SW 1271 (cell line): ENCODE measurements at places on chromosomes 7 and 10.
A peak's percentile ranks its signal among the peaks of the same experiment; 100 is the strongest.

DNA sequence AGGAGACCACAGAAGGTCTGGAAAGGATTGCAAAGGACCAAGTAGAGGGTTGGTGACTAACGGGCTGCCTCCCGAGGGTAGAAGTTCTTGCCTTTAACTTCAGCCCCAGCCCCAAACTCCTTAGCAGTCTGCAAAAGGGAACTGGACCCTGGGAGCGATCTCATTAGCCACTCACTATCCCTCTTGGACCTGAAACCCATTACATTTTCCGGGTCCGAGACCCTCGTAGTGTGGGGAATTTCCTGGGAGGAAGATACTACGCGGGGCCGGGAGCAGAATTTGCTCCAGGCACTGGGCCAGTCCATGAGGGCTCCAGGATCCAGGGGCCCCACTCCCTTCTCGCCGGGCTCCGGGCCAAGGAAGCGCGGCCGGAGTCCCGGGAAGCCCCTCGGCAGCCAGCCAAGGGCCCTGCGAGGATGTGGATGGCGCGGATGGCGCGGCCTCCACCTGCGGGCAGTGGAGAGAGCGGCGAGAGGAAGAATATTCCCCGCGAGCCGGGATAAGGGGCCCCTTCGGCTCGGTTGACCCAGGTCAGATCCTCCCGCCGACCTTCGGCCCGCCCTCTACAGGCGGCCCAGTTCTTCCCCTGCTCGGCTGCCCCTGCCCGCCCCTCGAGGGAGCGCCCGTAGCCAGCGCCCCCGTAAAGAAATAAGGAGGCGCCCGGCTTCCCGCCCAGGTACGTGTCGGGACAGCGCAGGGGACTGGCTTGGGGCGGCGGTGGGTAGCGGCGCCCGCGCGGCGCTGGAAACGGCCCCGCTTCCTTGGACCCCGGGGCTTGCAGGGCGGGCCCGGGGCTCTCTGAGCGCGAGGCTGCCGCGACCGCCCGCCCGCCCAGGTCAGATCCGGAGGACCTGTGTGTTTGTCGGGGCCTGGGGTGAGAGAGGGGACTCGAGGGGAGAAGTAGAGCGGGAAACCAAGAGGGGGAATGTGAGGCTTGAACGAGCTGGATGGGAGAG lies at the start of gene MYO3A:
Gene MYO3A (plus strand): TSS at position 577 of the 956 bp plus-strand sequence. CDS start 17,882 bp downstream, outside the sequence.
- DNase-seq, result no peak

GRCh38 chr7:50400114-50400513 lies 50.0 kb downstream of the FIGNL1 start:
- DNase-seq, result no peak

DNA sequence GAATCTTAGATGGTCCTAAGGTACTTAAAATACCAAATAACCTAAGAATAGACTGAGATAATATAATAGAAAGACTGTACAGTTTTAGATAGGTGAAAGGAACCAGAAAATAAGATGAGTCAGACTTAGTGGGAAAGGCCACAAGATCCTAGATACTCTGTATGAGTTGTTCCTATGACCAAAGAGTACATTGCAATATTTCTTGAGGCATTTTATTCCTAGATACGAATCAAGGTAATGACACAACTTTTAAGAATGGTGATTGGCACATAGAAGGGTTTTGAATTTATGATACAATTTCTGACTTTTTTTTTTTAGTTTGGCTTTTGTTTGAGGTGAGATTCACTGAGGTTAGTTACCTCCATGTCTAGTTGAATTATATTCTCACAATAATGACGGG lies 30.2 kb downstream of the MGAM start:
- DNase-seq, result no peak

- DNase-seq, result no peak
These were observed 16.3 kb upstream of the CYP51A1 start for GRCh38 chr7:92150450-92151017.

DNA sequence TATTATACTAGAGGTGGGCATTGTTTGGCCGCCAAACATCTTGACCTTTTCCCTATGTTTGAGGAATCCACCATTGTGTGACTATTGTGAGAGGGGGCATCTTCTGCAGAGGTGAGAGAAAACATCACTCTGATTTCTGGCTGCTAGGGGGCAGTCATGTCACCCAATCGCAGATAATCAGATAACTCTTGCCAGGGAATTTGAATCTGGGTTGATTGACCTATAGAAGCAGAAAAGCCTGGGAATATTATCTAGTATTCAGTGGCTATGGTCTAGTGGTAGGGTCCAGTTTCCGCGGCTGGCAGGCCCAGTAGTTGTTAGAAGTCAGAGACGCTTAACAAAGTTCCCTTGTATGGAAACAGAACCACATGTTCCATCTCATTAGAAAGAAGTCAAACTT lies 808.5 kb downstream of the PHTF2 start:
- DNase-seq, result no peak

DNA sequence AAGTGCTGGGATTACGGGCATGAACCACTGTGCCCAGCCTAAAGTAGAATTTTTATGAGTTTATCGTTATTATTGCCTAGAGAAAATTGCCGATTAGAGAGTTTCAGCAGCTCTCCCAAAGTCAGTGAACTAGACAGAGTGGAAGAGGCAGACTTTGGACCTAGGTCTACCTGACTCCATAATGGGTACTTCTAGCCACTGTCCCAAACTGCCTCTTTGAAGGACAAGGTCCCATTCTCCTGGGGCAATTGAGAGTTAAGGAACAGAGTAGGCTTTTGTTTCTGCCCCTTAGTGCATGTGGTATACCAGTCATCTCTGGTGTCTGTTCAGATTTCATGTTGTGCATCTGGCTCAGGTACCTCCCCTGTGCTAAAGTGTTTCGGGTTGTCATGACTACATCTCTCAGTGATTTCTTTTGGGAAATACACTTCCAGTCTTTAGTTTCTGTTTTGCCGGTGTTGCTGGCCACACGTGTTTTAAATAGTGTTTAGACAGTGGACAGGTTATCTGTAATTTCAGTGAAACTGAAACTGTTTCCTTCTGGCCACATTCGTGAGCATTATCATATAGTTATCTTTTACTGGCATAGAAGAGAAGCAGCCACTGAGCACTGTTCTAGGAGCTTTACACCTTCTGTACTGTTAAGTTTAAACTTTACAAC lies 4.7 kb downstream of the TMEM236 start:
- DNase-seq, result no peak

GRCh38 chr10:77458986-77459590 lies 178.5 kb downstream of the KCNMA1 start:
- DNase-seq, result no peak

GRCh38 chr10:7797582-7797981 lies 9.6 kb downstream of the ATP5F1C start:
- DNase-seq, result peak; percentile 85

GRCh38 chr7:633381-634018 lies 93.0 kb upstream of the DNAAF5 start:
- no peak for DNase-seq

- no peak for DNase-seq
These were observed 47.2 kb downstream of the PRKAG2 start for GRCh38 chr7:151829707-151830106.

GRCh38 chr7:120272261-120272660 lies 714 bp upstream of the KCND2 start:
- DNase-seq, result peak; percentile 64

DNA sequence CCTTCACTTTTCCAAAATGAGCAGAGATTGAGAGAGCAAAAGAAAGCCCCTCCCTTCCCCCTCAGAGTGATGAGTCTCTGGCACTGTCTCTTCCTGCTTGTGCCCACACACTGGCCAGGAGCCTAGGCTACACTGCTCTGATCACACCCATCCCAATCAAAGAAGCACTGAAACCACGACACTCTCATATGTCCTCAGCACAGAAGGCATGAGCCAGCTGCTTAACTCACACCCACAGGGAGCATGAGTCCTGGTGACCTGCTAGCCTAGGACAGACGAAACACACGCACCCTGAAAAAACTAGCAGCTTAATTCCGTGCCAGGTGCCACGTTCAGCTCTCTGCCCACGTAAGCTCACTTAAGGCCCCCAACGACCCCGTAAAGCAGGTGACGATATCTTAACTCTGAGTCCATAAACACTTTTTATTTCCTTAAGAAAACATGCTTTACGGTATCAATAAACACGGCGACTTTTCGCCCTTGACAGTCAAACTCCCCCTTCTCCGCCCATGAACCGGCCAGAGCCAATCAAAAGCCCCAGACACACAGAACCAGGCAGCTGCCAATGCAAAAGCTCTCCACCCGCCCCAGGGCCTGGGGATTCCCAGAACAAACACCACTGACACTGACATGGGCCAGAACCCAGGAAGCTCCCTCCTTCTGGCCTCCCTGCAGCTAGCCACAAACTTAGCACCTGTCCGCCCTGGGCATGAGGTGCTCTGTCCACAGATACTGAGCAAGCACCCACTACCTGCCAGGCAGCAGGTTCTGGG lies 69.0 kb downstream of the TNRC18 start:
- DNase-seq, result no peak

DNA sequence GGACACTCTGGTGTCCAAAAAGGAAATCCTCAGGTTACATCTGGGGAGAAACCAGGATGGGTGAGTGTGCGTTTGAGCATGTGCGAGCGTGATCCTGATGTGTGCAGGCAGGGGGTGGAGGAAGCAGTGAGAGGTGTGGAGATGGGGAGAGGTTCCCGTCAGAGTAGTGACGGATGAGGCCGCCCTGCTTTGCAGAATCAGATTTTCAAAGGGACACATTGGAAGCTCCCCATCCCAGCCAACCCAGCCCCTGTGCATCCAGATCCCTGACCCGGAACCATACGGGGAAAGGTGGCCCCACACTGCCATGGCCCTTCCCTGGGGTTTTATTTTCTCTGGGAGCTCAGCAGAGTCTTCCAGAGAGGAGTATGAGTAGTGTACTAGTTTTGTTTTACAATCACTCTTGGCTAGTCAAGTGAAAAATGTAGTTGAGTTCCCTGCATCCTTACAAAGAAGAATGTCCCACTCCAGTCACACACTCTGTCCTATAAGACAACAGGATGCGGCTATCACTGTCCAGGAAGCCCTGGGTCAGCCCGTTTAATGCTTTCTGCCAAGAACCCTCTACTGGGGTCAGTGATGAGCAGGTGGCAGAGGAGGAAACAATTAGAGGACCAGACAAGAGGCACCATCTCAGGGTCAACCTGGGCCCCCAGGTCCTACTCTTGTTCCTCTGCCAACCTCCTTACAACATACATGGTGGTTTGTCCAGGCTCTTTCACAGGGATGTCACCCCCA lies 46.8 kb upstream of the PDLIM1 start:
- DNase-seq, result no peak

DNA sequence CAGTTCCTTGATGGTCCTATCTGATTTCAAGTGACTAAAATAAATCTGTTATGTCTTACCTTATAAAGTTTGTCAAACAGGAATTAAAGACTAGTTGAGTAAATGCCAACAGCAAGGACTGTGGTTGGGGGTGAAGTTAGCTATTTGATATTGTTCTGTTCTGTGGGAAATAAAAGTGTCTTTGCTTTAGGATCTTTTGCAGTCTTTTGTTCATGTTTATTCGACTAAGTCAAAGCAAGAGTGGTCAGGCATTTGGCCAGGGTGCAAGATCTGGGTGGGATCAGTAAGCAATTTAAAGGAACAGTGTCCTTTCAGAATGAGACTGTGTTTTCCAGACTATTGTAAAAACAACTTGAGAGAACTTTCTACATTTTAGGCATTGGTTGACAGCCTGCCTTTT lies at the start of gene COL28A1:
Gene COL28A1 (minus strand): TSS at position 183 of the 400 bp plus-strand sequence. CDS start 2,998 bp downstream, outside the sequence.
- DNase-seq, result no peak

DNA sequence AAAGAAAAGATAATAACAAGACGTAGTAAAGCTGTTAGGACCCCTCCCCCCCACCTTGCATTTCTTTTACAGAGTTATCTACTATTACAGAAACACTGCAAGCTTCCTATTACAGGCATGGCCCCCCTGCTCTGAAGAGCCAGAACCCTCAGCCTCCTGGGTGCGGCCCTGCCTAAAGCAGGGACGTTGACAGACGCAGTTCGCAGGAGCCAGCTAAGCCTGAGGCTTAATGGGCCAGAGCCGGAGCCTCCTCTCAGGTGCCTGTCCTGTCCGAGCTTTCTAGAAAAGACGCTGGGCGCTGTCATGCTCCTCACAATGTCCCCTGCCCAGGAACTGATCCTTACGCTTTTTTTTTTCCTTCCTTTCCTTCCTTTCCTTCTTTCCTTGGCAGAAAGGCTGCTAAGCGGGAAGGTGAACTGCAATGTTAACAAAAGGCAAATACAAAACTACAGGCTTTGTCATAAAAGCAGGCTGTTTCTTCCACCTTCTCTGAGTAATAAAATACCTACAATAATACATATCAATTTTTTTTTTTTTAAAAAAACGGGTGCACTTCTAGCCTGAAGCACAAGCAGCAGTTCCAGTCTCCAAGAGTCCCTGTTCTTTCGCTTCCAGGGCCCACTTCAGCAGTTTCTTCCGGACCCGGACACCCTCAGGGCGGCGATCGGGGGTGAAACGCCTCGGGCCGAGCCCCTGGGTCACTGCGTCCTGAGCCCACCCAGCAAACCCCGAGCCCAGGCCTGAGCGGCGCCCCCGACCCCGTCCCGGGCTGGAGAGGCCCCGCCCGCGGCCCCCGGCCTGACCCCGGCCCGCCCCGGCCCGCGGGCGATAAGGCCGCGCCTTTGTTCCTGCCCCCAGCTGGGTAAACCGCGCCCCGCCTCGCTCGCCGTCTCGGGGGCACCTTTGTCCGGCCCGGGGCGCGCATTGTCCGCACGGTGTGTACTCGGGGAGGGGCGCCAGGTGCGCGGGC lies 11.2 kb downstream of the MNX1 start:
- no peak for DNase-seq

- no peak for DNase-seq
These were observed 186.0 kb upstream of the PRPS1L1 start for GRCh38 chr7:18213652-18214051.

DNA sequence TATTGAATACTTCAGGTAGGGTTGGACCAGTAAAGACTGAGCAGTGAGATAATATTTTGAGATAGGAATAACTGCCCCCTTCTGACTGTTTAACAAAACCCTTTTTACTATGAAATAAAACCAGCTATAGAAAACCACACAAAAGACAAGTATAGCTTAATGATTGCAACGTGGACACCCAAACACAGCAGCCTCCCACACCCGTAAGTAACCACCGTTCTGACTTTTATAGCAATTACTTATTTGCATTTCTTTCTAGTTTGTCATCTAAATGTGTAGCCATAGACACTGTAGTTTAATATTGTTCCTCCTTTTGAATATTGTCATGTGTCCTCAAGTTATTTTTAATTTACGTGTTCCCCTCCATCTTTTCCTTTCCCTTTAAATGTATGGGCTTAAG lies 42.9 kb upstream of the SYPL1 start:
- no peak for DNase-seq
